Stimulated activated naive CD8-positive, alpha-beta T cell treated with anti-CD3 and anti-CD28 coated beads, Interleukin-15, Interleukin-2, amounts not matched to agents 100 U/mL and 50 U/mL, for 24 hours (primary cell): ENCODE measurements at places on chromosomes 1 and 21.

DNA sequence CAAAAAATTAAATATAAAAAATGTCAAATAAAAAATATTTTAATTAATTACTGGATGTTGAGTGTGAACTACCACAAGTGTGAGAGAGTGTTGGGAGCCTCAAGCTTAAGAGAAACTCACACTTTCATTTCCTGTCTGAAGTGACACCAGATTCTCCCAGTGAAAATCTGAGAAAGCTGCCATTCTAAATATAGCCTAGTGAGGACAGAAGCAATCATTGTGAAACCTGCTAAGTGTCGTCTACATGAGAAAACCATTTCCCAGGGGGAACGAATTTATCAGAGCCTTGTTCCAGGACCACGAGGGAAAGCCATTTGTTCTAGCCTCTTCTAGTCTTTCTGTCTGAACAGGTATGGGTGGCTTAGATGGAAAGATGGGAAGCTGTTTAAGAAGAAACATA lies 329.3 kb upstream of the PRMT6 start:
- no peak for DNase-seq

DNA sequence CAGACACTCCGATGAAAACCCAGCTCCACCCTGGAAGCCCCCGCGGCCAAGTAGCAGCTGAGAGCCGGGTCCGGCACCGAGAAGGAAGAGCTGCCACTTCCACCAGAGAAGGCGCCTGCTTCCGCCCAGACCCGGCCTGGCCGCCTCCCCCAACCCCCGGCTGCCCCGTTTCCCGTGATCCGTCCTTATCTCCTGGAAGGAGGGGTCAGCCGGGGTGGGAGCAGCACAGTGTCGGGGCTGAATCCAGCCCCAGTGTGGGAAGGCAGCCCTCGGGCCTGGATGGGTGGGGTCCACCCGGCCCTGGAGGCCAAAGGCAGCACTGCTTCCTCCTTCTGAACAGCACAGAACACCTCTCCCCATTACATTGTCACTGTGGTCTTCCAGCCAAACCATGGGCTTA lies 69.4 kb downstream of the MEGF6 start:
- no peak for DNase-seq

DNA sequence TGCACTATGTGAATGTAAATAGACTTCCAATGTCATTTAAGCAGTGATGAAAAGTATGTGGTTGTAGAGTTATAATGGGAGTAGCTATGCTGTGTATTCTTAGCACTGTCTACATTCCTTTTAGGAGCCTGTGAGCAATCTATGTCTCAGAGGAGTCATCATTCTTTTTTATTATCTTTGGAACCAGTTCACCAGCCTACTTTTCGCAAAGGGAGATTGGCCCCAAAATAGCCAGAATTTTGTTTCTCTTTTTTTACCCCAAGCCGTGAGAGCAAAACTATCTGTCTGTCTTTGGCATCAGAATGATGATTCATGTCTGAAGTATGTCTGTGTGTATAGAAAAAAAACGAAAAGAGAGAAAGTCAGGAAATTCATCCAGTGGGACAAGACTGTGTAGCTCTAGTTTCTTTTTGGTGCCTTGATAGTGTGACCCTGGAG lies 44.2 kb downstream of the OSBPL9 start:
- DNase-seq: no peak

GRCh38 chr1:29875557-29876028 lies 639.3 kb downstream of the PTPRU start:
- no peak for DNase-seq

- no peak for DNase-seq
Observed at GRCh38 chr1:160910170-160910750, 25.3 kb upstream of the ITLN1 start.

- DNase-seq: no peak
Observed at GRCh38 chr1:235473806-235474205, 30.4 kb downstream of the B3GALNT2 start.

DNA sequence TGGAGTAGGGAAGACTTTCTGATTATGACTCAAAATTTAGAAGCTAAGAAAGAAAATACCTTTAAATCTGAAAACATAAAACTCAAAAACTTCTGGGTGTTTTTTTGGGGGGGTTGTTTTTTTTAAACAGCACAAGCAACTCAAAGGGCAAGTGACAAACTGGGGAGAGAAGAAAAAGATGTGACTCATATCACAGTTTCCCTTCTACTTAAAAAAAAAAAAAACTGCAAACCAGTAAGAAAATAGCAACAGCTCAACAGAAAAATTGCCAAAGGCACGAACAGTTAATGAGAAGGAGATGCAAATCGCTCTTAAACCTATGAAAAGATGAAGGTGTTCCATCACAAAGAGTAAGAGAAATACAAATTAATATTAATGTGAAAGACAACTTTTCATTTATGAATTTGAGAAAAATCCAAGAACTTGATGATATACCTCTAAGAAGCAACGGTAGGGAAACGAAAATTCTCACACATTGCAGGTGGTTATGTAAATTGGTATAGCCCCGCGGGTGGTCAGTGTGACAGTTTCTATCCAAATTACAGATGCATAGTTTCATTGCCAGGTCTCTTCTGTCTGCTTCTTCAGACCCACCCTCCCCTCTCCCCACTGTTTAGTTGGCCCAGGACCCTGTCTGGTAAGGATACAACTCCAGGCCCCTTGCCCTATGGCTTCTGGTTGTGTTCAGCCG lies 9.0 kb downstream of the IFNAR2 start:
- DNase-seq: no peak

DNA sequence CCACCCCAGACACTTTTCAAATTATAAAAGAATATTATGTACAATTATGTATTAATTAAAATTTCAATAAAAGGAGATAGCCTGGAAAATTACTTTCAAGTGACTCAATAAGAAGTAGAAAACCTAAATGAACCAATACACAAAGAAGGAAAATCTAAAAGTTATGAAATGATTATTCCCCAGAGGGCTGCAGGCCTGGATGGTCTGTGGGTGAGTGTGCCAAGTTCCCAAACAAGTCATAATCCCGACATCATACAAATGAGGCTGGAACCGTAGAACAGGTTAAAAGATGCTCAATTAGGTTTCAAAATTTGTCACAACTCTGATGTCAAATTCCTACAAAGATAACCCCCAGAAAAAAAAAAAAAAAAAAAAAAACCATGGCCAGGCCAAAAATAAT lies 12.7 kb downstream of the SPATC1L start:
- no peak for DNase-seq

- DNase-seq: no peak
Observed at GRCh38 chr1:63277195-63278192, 44.9 kb upstream of the FOXD3 start.

GRCh38 chr1:8011016-8011415 lies 15.1 kb downstream of the ERRFI1 start:
- DNase-seq: no peak

- DNase-seq: no peak
Observed at GRCh38 chr21:44377922-44378645, 24.7 kb downstream of the TRPM2 start.

DNA sequence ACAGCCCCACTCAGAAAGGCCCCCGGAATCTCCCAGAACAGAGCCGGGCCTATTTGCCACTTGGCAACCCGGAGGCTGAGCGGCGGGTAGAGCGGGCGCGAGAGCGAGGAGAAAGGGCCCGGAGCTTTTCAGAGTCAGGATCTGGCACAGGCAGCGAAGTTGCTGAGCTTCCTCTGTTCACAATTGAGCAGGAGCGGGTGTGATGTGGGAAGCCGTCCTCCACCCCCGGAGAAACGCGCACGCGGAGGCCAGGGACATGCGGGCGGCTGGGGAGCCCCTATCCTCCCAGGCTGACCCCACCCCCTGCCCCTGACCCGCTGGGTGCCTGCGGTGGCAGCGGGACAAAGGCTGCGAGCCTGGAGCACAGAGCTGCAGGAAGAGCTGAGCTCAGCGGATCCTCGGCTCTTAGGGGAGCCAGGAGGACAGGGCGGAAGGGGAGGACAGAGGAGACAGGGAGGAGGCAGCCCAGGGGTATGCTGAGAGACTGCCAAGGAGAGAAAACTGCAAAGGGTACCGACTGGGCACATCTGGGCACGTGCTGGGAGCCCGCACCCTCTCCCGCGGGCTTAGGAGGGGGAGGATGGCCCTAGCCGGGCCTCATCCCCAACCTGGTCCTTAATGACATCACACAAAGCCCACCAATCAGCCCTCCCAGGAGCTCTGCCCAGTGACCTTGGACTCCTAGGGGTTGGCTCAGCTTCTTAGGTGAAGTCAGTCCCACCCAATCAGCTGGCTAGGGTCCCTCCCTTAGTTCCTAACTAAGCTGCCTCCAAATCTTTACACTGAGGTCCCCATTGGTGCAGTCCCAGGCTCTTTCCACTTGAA lies 9.3 kb downstream of the KIF21B start:
- DNase-seq: no peak

- no peak for DNase-seq
Observed at GRCh38 chr1:113674591-113674990, 84.7 kb downstream of the PHTF1 start.

DNA sequence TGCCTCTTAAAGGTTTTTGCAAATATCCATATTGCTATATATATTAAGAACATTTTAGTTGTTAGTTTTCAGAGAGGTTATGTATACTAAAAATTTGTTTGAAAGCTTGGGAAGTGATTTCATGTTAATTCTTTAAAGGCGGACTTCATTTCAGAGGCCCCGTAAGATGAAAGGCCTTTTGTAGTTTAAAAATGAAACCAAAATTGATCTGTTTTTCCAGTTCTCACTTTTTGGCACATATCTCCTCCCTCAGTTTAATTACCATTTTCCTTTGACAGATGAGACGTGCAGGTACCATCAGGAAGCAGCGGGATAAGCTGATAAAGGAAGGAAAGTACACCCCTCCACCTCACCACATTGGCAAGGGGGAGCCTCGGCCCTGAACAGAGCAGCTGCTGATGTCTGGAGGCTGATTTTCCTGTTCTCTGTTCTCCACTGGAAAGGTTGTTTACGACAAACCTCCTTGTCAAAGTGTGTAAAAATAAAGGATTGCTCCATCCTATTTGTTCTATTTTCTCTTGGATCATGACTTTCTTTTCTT lies 8.0 kb downstream of the NDUFS5 start:
- DNase-seq: no peak

DNA sequence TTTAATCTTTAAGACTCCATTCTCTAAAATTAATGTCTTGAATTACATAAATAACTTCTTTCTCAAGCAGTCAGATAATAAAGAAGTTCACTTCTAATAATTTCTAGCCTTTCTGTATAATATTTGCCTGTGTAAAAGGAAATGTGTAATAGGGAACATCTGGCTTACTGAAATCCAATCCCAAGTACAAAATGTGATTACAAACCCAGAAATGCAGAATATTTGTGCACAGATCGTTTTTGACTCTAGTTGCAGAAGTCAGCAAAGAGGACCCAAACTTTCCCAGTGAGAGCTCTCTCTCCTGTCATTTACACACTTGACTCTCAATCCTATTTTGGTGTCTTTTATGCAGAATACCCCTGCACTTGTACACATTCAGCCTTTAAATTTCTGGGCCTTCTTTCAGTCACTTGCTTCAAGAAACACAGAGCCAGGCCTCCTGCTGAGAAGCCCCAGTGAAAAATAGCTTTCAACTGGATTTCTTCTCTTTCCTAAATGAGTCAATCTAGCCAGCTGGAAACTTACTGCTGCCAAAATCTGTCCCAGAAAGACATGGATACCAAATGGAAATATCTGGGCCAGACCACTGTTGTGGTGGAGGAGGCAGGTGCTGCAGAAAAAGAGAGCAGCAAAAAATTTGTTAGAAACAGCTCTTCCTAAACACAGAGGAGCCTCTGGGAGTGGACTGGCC lies 68.5 kb upstream of the ADAM30 start:
- DNase-seq: no peak

GRCh38 chr1:175976865-175977642 lies 230.0 kb downstream of the COP1 start:
- no peak for DNase-seq

- DNase-seq: peak; percentile 72
Observed at GRCh38 chr1:209652873-209653401, 712 bp upstream of the LAMB3 start.

DNA sequence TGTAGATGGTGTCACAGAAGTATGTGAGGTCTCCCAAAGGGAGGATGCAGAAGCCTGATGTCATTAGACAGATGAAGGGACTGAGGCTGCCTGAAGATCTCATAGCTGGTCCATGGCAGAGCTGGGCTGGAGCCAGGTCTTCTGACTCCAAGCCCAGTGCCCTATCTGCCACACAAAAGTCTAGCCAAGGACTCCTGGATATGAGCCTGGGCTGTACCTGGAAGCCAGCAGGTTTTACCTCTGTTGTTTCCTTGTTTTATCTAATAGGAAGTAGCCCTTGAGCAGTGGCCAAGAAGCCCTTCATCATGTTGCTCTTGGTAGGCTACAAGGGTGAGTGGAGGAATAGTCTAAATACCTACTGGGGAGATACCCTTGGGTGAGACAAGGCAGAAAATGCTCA lies 74.4 kb upstream of the SLC44A3 start:
- DNase-seq: no peak

- DNase-seq: peak; percentile 55
Observed at GRCh38 chr1:43147625-43148327, 24.3 kb downstream of the EBNA1BP2 start.

DNA sequence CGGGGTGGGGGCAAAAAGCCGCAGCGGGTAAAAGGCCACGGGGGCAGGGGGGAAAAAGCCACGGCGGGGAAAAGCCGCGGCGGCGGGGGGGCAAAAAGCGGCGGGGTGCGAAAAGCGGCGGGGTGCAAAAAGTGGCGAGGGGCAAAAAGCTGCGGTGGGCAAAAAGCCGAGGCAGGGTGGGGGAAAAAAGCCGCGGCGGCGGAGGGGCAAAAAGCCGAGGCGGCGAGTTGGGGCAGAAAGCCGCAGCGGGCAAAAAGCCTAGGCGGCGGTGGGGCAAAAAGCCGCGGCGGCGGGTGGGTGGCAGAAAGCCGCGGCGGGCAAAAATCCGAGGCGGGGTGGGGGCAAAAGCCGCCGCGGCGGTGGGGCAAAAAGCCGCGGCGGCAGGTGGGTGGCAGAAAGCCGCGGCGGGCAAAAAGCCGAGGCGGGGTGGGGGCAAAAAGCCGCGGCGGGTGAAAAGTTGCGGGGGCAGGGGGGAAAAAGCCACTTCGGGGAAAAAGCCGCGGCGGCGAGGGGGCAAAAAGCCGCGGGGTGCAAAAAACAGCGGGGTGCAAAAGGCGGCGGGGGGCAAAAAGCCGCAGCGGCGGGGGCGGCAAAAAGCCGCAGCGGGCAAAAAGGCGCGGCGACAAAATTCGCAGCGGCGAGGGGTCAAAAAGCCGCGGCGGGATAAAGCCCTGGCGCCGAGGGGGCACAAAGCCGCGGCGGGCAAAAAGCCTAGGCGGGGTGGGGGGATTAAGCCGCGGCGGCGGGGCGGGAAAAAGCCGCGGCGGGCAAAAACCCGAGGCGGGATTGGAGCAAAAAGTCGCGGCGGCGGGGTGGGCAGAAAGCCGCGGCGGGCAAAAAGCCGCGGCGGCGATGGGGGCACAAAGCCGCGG lies 3901.2 kb downstream of the SRGAP2C start:
- DNase-seq: no peak

DNA sequence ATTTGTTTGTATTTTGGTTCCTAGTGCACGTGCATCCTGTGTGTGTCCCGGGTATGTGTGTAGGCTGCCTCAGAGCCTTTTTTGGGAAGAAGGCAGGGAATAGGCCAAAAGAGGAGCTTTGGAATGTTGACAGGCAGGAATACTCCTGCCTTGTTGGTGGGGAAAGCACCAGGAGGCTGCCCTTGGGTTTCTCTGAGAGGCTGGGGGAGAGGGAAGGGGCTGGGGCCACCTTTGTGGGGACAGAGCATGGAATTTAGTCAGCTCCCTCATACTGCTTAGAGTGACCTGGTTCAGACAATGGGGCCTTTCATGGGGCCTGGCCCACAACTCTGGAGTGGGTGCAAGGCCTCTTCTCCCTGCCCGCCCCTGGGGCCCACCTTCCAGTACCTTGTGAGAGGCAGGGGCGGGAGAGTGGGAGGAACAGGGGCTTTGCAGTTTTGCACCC lies 31.3 kb downstream of the ACOT11 start:
- no peak for DNase-seq
